ENCODE measurements at places on chromosomes 4 and X.

DNA sequence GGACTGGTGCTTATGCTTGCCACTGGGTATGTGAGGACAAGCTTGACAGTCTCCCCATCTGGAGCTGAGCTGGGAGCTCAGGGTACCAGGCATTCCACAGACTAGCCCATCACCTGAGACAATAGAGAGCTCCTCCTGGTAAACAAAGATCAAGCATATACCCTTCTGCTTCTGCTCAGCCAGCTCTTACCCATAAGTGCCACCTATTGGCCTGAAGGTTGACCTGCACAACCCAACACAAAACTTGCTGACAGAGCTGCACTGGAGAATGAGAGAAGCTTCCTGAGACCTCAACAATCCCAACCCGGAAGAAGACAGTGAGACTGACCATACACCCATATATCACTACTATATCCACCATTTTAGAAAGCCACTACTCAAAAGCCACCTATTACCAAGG, 1049.2 kb upstream of the INTU start:
- no peak for DNase-seq

GRCh38 chr4:38711066-38711465, 47.1 kb downstream of the KLF3 start:
- no peak for DNase-seq

DNA sequence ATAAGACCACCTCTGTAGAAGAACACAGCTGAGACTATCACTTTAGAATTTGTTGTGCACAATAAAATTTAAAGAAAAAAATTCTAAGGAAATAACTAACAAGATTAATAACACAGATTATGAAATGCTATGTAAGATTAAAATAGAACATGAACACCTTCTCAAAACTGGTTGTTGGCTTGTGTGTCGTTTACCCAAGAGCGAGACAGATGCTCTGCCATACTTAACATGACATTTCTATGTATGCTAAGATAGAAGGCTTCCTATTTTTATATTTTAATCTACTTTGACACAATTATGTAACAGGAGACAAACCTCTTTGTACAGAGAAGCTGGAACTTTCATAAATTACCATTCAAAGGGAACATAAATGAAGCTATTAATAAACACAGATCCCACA, 30.1 kb downstream of the USP46 start:
- DNase-seq: no peak

- no peak for DNase-seq
Measured at GRCh38 chrX:54798137-54798536, at the start of gene ITIH6. TSS of gene ITIH6 (minus strand) at chrX:54798255. CDS start at chrX:54798210, 45 bp downstream.

DNA sequence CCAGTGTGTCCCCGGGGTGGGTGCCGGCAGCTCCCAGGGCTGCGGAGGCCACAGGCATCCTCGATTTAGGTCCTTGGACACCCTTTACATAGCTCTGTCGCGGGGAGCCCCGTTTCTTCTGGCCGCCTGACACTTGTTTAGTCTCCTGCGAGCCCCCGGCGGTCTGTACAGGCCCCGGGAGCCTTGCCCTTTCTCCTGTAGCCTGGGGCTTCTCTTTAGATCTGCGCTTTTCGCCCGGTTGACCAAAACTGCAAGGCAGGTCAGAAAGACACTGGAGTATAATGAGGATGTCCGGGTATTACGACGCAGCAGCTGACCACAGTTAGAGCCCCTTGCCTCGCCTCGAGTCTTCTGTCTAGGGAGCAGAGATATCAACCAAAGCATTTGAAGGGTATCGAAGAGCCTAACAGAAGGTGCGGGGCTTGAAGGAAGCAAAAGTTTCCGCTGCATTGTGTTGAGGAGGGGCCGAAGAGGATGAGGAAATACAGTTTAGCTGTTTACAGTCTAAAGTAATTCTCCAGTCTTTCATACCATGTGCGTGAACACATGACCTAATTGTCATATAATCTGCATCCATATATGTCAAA, 479 bp downstream of the BRCC3 start:
- no peak for DNase-seq

DNA sequence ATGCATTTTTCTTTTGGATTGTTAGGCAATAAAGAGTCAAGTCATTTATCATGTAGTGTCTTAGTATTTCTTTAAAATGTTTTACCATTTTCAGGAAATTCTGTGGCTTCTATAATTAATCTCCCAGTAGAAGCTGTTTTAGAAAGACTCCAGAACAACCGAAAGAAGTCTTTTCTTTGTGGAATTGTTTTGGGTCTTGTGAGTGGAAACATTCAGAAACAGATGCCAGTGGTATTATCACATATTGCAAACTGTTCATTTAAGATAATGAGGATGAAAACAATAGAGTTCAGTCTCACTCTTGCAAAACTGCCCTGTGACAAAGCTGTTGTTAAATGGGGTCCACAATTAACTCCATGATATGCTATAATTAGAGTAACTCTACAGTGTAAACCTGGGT, 211.2 kb upstream of the KIT start:
- DNase-seq: no peak

DNA sequence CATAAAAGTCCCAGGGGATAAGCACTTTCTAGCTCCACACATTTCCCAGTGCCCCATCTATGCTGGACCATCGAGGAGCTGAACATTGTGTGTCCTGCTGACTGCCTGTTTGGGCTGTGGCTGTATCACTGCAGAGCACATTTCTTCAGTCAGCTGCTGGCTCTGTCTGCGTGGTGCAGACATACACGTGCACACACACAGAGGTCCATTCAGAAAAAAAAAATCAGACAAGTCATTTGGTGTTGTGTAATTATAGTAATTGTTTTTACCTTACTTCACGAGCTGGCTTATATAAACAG, 1.1 kb upstream of the PDLIM3 start:
- DNase-seq: peak; percentile 63

- DNase-seq: no peak
Measured at GRCh38 chrX:36581030-36581429, 427.1 kb upstream of the FAM47C start.

DNA sequence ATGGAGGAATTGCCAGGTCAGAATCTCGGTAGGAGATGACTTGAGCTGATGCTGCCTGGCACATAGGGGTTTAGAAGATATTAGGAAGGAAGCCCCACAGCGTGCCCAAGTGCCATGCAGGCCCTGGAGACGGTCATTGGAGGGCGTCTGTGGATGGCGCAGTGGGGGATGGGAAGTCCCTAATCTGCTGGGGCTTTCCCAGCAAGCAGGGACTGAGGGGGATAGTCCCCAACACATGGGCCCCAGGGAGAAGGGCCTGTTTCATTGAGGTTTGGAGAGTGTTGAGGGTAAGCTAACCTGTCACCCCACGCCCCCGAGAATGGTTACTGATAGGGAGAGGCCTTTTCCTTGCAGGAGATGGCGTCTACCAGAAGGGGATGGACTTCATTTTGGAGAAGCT, 7.8 kb downstream of the TAFAZZIN start:
- no peak for DNase-seq

GRCh38 chr4:54626113-54626512, 31.6 kb upstream of the KIT start:
- DNase-seq: no peak

DNA sequence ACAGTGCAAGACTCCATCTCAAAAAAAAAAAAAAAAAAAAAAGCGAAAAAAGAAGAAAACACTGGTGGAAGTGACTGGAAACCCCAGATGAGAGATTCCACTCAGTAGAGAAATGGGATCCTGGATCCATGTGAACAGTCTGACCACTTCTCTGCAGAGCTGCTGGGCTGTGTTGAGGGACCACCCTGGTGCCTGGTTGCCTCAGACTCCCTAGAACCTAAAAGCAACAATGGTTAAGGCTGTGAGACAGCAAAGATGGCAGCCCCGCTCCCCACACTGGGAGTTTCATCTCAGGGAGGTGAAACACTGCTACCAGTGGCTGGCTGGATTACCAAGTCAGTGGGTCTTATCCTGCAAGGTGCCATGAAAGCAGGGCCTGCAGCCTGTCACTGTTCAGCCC, 152.8 kb upstream of the ARSJ start:
- DNase-seq: no peak

DNA sequence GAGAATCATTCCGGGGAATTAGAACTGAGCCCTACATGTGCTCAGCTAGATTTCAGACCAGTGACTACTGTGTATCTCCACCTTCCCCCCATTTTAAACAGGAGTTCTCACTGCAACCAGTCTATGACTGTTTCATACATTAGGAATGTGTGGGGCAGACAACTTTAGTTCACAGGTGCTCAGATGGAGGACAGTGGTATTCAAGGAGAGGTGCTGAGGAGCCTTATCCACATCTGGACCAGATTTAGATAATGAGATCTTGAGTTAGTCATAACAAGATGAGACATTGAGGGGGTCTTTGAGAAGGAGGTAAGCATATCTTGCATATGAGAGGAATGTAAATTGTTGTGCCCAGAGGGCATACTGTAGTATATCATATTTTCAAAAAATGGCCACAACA, 32.8 kb upstream of the RELL1 start:
- DNase-seq: no peak

- DNase-seq: no peak
Measured at GRCh38 chrX:120660637-120661036, 30.8 kb upstream of the C1GALT1C1 start.

- DNase-seq: peak; percentile 84
Measured at GRCh38 chr4:53507671-53508286, 83.5 kb downstream of the LNX1 start.

GRCh38 chr4:153788413-153789276, at the start of gene SFRP2:
TSS of gene SFRP2 (minus strand) at chr4:153789083. CDS start at chr4:153788835, 248 bp downstream.
- DNase-seq: peak; percentile 24

GRCh38 chr4:64360664-64361398, 48.4 kb downstream of the TECRL start:
- DNase-seq: no peak

DNA sequence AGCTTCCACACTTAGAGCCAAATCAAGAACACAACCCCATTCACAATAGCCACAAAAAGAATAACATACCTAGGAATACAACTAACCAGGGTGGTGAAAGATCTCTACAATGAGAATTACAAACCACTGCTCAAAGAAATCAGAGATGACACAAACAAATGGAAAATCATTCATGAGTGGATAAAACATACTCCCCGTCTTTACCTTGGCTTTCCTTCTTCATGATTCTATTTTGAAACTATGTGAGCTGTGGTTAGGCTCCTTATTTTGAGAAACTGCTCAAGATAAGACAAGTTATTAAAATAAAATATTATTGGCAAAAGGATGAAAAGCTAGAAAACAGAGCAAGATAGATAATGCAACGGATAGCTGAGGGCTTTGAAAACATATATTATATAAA, 598.1 kb upstream of the FAT1 start:
- DNase-seq: no peak

DNA sequence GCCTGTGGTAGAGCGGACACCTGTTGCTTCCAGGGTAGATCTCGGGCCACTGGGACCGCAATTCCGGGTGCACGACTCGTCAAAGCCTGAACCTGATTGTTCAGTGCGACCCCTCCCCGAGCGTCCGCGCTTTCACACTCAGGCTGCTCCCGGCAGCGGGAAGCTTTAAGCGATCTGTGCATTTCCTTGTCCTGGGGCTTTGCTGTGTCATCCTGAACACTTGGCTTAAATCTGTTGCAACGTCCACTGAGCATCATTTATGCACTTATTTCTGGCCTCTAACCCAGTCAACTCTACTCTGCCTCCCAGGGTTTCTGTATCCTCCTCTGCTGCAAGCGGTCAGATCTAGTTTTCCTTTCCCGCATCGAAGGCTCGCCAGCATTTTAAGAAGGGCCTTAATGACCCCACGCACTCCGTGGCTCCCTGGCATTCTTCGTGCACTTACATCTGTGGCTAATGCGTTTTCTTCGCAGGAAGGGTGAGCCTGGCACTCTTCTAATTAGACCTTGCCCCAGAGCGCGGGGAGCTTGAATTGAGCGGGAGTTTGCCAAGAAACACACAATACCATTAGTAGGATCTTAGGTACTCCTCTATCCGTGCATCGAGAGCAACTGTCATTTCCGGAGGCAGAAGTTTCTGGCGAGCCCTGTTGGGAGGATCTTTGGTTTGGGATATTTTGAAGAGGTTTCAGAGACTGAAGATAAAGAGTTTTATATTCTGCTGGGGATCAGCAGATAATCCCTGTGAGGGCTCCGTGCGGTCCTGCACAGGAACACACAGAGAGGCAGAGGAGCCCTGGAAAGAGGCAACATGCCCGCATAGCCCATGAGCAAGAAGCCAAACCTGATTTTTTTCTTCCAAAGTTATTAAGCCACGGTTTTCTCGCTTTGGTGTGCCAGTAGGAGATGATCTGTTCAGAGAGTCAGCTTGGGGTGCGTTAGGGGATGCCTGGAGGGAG, 654 bp upstream of the DDIT4L start:
- peak; percentile 15 for DNase-seq

DNA sequence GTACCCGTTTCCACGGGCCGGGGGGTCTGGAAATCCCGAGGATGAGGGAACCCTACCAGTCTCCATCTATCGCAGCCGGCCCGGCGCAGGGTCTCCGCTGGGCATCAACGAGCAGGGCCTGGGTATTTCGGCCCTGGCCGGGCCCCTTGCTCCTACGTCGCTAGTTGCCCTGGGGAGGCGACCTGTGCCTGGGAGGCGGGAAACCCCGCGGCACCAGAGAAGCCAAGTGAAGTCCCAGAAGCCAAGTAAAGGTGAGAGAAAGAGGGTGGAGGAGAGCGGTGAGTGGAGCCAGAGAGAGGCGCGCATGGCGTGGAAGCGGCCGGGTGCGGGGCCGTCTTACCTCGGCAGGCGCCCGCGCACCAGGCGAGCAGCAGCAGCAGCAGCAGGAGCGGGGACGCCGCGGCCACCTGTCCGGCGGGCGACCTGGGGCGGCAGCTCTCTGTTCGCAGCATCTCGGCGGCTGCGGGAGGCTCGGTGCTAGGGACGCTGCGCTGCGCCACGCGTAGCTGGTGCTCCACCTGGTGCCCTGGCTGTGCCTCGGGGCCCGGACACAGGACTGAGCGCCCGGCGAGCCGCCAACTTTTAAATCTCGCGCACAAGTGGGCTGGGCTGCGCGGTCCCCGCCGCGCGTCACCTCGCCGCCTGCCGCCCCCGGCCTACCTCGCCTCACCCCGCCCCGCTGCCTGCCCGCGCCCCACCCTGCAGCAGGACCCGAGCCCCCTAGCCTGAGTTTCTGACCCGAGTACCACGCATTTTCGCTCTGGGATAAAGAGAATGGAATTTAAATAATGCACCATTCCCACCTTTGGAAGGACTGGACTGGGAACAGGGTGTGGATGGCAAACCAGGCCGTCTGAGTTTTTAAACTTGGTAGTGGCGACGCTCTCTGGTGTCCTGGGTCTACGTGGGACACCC, at the start of gene NMU:
NMU (minus strand) TSS at position 558 of the 915 bp plus-strand sequence; CDS start at position 452, 106 bp downstream.
- peak; percentile 39 for DNase-seq

DNA sequence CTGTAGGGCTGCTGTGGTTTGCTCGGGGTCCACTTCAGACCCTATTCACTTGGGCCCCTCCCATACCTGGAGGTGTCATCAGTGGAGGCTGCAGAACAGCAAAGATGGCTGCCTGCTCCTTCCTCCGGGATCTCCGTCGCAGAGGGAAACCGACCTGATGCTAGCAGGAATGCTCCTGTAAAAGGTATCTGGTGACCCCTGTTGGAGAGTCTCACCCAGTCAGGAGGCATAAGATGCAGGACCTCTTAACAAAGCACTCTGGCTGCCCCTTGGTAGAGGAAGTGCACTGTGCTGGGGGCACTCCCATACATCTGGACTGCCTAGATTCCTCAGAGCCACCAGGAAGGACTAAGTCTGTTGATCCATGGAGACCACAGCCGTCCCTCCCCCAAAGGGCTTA, 296.9 kb downstream of the GRID2 start:
- DNase-seq: no peak
